AG09309 (cell line): ENCODE measurements at places on chromosomes 11 and 22.

DNA sequence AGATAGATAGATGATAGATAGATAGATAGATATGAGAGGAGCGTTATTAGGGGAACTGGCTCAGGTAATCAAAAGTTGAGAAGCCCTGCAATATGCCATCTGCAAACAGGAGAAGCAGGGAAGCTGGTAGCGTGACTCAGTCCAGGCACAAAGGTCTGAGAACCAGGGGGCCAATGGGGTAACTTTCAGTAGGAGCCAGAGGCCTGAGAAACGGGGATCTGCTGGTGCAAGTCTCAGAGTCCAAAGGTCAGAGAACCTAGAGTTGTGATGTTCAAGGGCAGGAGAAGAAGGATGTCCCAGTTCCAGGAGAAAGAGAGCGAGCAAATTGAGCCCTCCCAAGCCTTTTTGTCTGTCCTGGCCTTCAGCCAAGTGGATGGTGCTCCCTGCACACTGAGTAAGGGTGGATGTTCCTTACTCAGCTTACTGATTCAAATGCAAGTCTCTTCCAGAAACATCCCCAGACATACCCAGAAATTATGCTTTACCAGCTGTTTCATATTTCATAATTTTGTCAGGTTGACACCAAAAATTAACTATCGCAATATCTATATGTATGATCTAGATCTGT lies 87.8 kb upstream of the SLC22A12 start:
- no peak for DNase-seq

DNA sequence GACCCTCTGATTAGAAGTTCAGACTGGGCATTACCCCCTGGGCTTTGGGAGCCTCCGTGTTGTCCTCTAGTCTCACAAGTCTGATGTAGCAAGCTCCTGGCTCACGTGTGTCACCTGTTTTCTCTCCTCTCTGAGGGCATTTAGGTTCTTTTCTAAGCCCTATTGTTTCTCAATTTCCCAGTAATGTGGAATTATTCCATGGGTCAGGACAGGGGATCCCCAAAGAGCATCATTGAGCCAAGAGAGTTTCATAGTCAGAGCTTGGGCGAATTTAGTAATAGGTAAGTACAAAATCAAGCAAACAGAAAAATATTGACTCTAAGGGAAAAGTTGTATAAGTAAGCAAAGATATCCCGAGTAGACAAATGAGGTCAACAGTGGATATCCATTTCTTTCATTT lies 57.3 kb downstream of the PPP6R2 start:
- no peak for DNase-seq

DNA sequence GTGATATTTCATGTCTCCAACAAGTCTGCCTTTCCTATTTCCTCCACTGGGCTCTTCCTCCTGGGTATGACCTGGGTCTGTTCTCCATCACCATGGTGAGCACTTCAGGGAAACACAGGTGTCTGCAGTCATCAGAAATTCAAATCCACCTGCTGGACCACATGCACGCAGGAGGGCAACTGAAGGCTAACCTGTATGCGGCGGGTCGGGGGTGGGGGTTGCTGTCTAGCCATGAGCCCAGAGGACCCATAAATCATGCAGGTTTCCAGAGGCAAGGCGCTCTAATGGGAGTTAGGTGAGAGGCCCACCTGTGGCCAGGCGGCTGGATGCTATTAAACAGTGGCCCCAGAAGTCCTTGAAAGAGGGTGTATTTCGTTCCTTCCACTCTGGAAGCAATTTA lies 11.1 kb upstream of the PAMR1 start:
- no peak for DNase-seq

DNA sequence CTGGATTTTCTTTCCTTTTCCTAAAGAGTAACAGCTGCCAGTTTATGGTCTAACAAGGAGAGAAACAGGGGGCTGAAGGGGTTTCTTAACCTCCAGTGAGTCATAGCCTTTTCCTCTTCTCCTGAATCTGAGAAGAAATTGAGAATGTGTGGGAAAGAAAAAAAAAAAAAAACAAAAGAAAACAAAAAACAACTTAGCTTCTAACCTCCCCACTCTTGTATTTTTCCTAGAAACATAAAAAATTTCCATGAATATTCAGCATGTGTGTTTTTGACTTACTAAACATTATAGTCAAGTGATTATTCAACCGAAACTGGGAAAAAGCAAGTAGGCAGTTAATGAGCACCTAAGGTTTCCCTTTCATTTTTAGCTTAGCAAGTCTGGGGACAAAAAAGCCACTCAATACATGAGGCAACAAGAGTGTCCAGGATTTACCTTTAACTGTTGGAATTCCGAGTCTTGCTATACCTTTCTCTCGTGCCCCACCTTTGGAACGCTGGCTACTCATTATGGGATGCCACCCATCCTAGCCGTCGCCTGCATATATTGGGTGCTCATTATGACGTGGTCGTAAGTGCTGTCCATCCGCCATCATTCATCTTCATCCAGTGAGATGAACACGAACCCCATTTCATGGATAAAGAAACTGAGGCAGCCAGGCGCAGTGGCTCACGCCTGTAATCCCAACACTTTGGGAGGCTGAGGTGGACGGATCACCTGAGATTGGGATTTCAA lies 2.4 kb downstream of the ASPHD2 start:
- DNase-seq = no peak

DNA sequence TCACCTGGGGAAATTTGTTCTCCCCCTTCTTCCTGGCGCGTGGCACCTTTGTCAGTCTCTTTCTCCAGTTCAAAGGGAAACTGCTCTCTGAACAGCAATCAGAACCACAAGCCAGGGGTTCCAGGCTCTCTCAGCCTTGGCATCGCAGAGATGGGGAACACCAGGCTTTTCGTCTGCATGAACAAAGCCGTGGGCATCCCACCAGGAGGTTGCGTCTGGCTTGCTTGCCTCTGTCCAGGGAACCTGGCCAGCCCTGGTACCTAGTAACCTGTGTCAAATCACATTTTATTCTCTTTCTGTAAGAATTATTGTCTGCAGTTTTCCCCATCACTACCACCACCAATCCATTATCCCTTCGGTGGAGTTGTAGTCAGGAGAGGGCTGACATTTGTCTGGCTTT lies 107.0 kb downstream of the WNT7B start:
- no peak for DNase-seq

DNA sequence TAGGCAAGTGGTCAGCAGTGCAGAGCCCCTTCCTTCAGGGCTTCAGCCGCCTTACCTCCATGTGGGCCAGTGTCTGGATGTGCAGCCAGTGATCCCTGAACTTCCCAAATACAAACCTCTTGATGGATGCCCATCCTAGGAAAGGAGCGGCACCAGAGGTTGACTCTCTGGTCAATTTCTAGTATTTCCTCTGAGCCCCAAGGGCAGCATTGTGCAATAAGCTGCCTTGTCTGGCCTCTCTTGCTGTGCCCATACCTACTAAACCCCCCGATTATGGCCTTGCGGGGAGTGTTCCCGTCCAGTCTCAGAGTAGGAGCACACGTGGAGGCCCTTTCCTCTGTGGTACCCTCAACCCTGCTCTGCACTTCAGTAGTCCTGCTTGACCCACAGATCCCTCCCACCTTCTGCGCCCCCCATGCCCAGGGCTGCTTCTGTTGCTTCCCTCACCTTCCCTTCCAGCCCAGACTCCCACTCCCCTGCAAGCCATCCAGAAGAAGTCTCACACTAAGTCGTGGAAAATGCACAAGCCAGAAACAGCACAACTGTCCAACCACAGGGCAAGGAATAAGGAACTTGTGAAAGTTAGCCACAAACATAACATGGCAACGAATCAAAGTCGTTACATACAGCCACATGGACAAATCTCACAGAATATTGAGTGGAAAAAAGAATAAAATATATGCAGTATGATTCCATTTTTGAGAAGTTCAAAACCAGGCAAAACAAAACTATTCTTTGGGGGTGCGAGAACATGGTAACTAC lies 39.6 kb upstream of the HORMAD2 start:
- no peak for DNase-seq

DNA sequence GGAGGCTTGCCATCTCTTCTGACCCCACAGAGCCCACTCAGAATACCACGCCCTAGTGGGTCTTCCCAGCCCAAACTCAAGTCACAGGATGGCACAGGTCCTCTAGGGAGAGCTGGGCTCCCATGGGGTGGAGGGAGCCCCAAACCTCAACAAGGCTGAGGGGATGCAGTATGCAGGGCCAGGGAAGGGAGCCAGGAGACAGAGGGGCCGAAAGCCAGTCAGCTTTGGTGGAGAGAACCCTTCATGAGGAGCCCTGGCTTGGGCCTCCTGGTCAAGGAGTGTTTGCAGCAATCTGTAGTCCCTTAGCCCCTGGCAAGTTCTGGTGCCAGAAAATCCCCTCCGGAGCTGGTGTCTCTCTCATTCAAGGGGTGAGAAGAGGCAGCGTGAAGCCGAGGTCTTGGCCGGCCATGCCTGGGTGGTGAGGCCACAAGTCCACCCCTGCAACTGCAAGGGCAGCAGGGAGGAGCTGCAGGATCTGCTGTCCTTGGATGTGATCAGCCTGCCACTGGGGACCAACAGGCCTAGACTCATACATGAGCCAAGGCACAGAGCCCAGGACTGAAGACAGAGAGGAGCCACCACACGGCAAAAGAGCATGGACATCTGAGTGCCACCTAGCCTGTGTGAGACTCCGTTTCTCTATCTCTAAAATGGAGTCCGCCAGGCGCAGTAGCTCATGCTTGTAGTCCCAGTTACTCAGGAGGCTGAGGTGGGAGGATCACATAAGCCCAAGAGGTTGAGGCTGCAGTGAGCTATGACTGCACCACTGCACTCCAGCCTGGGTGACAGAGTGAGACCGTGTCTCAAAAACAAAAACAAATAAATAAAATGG lies 24.1 kb downstream of the NEAT1 start:
- peak; percentile 10 for DNase-seq

DNA sequence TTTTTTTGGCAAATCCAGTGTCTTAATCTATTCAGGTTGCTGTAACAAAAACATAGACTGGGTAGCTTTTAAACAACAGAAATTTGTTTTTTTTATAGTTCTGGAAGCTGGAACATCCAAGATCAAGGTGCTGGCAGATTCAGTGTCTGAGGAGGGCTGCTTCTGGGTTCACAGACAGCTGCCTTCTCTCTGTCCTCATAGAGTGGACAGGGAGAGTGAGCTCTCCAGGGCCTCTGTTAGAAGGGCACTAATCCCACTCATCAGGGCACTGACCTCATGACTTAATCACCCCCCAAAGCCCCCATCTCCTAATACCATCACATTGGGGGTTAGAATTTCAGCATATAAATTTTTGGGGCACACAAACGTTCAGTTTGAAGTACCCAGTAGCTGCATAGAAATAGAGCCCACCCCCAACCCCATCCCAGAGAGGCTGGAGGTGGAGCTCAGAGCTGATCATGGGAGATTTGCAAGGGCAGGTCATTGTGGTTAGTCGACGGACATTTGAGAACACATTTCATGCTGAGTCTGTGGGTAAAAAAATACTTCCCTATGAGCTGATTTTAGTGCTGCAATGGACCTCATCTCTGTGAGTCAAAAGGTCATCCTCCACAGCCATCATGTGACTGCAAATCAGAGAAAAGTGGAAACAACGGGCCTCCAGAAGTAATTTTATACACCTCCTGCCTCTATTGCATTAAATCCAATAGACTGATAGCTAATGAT lies 203.1 kb upstream of the CADM1 start:
- DNase-seq = no peak

GRCh38 chr22:41687901-41688364 lies 734 bp downstream of the SNU13 start:
- DNase-seq = no peak

- DNase-seq = no peak
Observed at GRCh38 chr11:76682684-76683083, 12.1 kb upstream of the LRRC32 start.

DNA sequence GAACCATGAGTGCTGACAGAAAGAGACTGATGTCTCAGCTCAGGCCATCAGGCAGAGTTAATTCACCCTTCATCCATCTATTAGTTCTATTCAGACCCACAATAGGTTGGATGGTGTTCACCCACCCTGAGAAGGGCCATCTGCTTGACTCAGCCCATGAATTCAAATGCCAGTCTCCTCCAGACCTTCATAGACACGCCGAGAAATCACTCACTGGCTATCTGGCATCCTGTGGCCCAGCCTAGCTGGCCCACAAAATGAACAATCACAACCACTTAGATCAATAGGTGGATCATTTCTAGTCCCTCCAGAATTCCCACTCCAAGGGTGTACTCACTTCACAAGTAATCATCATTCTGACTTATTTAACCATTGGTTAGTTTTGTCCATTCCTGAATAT lies 58.2 kb downstream of the MYEOV start:
- no peak for DNase-seq
